GM19239 (cell line): ENCODE measurements at places on chromosomes 1 and 21.

- DNase-seq = no peak
Measured at GRCh38 chr1:167689567-167689920, 32.2 kb upstream of the MPZL1 start.

DNA sequence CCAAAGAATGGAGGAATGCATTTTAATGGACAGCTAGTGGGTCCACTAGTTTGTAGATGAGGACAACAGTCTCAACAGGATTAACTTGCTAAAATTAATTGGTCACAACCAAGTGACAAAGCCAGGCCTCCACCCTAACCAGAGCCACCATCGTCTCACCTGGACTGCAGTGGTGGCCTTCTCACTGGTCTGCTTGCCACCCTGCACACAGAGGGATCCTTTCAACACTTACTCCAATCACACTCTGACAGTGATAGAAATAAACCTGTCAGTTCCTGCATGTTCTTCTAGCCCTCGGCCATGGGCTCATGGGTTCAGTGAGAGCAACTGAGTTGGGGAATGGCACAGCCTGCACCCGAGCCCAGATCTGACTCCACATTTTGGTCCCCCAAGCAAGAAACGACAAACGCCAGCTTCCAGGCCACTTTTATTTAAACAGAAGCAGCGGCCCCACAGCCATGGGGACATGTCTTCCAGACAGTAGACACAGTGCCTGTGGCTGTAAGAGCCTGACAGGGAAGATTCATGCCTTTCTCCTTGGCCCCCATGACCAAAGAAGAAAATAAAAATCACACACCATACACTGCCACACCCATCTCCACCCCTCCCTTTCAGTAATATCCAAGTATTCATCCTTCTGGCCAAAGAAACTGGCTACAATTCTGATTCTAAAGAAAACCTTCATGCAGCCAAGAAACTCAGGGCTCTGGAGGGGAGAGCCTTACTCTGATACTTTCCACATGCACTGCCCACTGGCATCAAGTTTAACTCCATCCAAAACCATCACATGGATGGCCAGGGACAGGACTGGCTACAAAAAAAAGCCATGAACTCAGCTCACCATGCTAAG is 37.6 kb downstream of the DHCR24 start:
- no peak for DNase-seq

DNA sequence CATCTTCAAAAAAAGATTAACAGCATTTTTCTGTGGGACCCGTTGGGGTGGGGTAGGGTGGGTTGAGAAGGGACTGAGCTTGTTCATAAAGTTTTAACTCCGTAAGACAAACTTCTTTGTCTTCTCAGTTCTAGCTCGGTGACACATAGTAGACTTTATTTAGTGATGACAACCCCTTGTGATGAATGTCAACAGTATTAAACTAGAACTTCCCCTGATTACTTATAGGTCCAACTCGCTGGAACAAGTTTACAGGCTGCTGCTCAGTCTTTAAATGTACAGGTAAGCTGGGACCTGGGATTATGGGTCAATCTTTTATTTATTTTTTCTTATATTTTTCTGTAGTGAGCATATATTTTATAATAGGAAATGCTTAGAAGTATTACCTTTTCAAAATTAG is 148.4 kb downstream of the CD247 start:
- no peak for DNase-seq

DNA sequence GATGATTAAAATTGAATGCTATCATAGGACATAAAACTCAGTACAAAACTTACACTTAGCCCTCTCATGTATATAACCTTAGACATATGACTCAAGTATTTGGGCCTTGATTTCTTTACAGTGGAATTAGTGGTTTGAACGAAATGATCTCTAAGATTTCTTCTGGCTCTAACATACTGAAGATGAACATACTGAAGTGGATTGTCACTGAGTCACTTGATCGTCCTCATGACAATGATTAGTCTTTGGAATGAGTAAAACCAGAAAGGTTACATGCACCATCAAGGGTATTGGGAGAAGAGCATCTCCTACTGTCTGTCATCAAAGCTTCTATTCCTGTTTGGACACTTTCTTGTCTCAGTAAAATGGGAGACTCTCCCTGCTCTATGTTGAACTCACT is 17.4 kb downstream of the FMN2 start:
- no peak for DNase-seq

DNA sequence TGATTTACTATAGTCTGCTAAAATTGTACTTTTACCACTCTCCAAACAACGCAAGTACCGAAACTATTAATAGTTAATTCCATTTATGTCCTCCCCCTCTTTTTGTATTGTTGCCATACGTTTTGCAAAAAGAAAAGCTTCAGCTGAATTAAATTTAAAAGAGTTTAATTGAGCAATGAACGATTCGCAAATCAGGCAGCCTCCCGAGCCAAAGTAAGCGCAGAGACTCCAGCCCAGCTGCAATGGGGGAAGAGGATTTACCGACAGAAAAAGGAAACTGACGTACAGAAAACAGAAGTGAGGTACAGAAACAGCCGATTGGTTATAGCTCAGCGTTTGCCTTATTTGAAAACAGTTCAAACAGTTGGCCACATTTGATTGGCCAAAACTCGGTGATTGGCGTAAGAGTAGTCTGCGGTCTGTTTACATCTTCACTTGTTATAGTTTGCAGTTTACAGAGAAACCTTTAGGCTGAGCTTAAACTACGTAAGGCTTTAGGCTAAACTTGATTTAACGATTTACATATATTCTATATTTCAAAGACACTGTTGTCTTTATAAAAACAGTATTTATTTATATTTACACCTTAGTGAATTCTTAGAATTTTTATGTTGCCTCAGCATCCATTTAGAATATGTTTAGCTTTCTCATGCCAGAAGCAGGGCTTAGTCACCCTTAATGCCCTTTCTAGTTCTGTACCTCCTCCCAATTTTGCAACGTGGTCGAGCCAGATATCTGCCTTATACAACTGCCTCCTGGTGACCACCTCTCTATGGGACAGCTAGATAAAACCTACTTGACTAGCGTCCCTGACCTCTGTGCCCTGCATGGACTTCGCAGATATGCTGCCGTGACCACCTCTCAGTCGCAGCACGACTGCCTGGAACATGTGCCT is 23.8 kb downstream of the CR1 start:
- no peak for DNase-seq

DNA sequence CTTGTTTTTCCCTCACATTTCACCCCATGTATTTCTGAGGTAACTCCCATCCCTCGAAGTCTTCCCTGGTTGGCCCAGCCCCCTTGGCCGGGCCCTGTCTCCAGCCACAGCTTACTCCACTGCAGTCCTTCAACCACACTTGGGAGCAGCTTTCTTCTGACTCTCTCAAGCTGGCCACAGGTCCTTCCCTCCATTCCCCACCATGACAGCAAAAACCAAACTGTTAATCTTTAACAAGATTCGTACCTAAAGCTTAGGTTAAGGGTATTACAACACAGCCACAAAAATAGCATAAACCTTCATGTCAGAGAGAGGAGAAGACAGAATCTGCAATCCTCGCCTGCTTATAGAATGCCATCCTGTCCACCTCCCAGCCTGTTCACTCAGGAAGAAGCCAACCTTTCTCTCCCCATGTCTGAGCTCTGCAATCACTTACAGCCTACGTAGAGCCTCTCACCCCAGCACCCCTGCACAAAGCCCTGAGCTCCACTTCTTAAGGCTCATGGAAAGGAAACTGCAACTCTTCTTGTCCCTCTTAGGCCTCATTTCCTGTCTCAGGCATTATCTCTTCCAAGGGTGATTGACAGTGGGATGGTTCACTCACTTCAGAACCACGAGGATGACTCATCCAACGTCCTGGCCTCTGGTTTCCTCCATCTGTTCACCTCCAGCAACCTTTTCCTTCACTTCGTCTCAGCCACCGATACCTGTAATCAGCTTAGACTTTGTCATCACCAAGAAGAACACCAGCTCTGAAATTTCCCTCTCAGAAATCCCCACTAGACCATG is 72.8 kb downstream of the CD2 start:
- peak; percentile 65 for DNase-seq

- no peak for DNase-seq
Measured at GRCh38 chr1:86846164-86846647, 67.7 kb downstream of the SELENOF start.

DNA sequence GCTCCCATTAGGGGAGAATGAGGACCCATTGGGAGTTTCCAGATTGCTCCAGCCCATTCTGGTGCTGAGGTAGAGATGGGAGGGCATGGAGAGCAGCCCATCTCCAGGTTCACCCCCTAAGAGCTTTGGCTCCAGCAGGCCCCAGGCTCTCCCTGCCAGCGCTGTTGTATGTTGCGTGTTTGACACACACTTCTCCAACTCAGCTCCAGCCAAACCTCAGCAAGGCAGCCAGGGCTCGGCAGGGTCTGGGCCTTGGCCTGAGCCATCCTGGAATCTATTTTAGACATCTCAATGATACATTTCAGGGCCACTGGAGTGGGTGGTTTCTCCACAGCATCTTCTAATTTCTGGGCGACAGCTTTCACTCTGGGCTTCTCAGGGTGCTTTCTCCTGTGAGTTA is 117.0 kb downstream of the NAV1 start:
- no peak for DNase-seq

DNA sequence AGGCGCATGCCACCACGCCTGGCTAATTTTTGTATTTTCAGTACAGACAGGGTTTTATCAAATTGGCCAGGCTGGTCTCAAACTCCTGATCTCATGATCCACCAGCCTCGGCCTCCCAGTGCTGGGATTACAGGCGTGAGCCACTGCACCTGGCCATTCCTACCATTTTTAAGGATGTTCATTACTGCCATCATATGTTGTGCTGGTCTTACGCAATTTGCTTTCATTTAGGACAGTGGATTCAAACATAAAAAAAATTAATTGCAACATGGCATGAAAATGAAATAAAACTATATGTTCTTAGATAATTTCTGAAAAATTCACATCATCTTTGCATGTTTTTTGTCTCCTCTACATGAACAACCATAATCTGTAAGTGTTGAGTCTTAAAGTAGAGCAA is 527.7 kb downstream of the LTN1 start:
- DNase-seq = no peak

DNA sequence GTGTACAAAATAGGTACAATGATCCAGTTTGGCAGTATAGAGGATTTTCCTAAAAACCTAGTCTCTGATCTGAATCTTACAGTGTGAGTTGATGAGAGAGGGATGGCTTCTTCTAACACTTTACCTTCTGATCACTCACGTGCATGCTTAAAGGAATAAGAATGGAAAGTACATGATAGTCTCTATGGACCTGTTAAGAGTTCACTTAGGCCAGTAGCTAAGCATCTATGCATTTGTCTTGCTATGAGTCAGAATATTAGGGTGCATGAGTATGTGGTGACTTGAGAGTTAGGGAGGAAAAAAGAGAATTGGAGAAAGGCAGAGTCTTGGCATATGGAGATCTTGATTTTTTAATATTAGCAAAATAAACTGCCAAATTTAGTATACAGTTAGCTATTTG is 206.3 kb downstream of the COL11A1 start:
- DNase-seq = no peak

GRCh38 chr1:53051676-53052075 is 10.3 kb upstream of the PODN start:
- no peak for DNase-seq

GRCh38 chr1:205669341-205670149 is 10.8 kb downstream of the SLC45A3 start:
- no peak for DNase-seq

GRCh38 chr1:242754125-242754524 is 229.6 kb upstream of the PLD5 start:
- no peak for DNase-seq

DNA sequence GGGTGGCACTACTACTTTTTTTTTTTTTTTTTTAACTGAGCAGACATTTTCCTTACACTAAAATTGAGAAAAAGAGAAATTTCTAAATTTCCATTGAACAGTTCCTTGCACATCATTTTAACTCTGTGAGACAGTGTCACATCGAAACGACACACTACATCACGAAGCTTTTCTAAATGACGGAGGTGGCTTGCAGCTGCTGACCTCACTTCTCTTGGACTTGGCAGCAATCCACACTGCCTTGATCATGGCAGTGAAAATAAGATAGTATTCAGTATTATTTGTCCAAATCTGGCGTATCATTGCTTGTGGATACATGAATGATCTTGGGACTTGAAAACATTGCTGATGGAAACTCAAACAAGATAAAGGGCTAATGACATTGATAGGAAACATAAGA is 80.3 kb upstream of the CYYR1 start:
- DNase-seq = no peak

DNA sequence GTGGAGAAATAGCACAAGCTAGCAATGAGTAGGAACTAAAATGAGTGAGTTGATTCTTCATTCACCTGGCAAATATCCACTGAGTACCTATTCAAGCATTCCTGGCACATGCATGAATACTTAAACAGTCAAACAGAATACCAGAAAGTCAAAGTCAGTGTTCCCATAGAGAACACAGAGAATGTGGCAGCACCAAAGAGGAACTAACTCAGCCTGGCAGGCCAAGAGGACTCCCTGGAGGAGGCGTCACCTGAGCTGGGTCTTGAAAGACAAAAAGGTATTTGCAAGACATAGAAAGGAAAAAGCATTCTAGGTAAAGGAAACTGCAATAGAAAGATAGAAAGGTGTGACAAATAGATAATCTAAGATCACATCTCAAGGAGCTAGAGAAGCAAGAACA is 49.7 kb downstream of the DMRTA2 start:
- DNase-seq = no peak

DNA sequence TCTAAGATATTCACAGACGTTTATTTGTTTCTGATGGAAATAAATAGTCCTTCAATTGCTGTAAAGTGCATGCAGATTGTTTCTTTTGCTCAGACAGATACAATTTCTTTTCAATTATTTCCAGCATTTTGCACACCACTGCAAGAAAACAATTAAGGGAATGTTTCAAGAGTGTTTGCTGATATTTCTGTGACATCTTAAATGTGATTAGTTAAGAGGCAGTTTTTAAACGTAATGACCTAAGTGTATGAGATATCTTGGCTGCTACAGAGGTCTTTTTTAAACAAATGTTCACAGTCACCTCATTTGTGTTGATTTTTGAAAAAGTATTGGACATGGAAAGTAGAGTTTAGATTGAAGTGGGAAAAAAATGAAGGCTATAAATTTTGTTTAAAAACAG is 262.3 kb upstream of the BRINP3 start:
- DNase-seq = no peak

- DNase-seq = peak; percentile 80
Measured at GRCh38 chr1:207868774-207869721, 41.9 kb downstream of the CD34 start.

- DNase-seq = no peak
Measured at GRCh38 chr1:52032124-52032784, 1.4 kb downstream of the KTI12 start.

DNA sequence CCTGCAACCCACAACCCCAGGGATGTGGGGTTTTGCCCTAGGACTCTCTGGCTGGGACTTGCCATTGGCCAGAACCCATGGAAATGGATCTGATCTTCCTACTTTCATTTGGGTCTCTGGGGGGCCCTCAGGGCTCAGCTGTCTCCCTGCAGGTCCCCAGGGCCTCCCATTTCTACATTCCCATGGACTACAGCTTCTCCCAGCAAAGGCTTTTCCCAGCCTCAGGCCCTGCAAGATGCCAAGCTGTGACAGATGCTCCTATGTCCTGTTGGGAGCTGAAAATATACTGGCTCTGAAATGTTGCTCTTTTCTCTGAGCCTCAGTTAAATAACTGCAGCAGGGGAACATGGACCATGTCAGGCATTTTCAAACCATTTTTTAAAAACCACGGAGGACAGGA is 99.5 kb upstream of the IGSF21 start:
- no peak for DNase-seq

GRCh38 chr21:35838350-35838749 is 222.0 kb downstream of the SETD4 start:
- DNase-seq = no peak
